ENCODE measurements at places on chromosomes 11 and 22.

- DNase-seq: peak; percentile 35
Measured at GRCh38 chr22:46626911-46627805, 7.0 kb downstream of the GRAMD4 start.

GRCh38 chr11:999009-999408 is 37.5 kb downstream of the MUC6 start:
- DNase-seq: no peak

DNA sequence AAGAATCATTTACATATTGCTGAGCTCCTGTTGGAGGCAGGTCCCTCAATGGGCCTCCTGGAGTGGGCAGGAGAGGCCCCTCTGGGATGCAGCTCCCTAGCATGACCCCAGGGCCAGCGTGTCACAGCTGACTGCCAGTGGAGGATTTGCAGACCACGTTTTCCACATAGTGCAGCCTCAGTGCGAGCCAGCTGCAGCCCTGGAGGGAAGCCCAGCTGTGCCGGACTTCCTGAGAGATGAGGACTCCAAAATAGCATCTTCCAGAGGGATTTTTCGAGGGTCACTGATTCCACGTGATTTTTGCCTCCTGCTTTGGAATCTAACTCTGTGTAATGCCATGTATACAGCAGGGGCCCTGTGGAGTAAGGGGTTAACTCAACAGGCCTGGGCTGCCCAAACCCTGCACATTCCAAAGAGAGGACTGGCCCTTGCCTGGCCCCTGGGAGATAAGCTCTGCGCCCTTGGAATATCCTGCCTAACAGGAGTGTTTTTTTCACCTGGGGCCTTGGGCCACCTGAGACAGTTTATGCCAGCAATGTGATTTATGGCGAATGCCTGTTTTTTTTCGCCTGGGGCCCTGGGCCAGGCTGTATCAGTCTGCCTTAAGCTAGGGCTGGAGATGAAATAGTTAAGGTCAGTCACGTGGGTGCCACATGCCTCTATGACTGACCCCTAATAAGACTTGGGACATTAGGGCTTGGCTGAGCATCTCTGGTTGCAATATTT is 47.4 kb downstream of the RPS6KA4 start:
- DNase-seq: peak; percentile 86

DNA sequence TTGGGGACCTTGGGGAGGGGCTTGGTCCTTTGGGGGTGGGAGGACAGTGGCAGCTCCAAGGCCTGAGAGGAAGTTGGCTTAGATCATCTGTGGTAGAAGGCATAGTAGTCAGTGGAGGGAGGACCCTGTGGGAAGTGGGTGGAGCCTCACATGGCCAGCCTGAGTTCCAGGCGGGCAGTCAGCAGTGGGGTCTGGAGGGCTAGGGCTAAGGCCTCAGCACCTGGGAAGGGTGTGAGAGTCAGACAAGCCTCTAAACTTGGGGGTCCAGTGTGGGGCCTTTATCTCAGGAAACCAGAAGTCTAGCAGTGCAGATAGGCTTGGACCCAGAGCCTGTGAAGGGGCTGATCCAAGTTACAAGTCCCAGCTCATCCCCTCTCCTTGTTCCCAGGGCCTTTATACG is 4.0 kb downstream of the NLRX1 start:
- DNase-seq: no peak

DNA sequence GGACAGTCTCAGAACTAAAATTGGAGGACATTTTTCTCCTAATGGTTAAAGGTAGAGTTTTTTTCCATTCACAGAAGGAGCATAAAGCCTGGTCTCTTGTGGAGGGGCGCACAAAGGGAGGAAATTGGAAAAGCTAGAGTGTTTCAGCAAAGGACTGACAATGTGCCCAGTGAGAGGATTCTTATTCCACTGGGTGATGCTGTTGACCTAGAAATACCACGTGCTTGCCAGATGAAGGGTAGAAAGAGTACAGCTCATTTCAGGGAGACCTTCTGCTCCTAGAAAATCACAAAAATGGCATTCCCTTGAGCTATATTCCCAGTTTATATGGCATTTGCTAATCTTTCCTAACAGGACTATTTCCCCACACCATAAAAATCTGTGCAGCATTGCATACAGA is 21.1 kb downstream of the MS4A6E start:
- DNase-seq: no peak

GRCh38 chr11:14258221-14258935 is 100.6 kb downstream of the RRAS2 start:
- no peak for DNase-seq

DNA sequence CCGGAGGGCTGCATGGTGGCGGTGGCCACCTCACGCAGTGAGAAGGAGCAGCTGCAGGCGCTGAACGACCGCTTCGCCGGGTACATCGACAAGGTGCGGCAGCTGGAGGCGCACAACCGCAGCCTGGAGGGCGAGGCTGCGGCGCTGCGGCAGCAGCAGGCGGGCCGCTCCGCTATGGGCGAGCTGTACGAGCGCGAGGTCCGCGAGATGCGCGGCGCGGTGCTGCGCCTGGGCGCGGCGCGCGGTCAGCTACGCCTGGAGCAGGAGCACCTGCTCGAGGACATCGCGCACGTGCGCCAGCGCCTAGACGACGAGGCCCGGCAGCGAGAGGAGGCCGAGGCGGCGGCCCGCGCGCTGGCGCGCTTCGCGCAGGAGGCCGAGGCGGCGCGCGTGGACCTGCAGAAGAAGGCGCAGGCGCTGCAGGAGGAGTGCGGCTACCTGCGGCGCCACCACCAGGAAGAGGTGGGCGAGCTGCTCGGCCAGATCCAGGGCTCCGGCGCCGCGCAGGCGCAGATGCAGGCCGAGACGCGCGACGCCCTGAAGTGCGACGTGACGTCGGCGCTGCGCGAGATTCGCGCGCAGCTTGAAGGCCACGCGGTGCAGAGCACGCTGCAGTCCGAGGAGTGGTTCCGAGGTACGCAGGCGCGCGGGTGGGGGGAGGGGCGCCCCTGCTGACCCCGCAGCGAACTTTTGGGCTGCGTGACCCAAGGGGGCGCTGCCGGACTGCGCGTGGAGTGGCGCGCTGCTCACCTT is 670 bp downstream of the NEFH start:
- DNase-seq: peak; percentile 64

DNA sequence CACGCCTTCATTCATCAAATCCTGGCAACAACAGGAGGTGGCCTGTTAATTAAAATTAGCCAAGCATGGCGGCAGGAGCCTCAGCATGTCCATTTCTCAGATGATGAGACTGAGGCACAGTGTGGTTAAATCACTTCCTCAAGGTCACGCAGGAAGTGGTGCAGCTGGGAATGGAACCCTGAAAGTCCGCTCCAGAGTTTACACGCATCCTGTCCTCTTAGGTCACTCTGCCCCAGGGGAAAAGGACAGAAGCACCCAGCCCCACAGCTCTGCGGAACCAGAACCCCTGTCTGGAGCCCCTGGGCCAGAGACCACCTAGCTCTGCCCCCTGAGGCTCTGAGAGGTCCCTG is 19.6 kb downstream of the RPL3 start:
- peak; percentile 70 for DNase-seq

GRCh38 chr11:118975771-118976709 is 4.5 kb downstream of the FOXR1 start:
- DNase-seq: no peak

DNA sequence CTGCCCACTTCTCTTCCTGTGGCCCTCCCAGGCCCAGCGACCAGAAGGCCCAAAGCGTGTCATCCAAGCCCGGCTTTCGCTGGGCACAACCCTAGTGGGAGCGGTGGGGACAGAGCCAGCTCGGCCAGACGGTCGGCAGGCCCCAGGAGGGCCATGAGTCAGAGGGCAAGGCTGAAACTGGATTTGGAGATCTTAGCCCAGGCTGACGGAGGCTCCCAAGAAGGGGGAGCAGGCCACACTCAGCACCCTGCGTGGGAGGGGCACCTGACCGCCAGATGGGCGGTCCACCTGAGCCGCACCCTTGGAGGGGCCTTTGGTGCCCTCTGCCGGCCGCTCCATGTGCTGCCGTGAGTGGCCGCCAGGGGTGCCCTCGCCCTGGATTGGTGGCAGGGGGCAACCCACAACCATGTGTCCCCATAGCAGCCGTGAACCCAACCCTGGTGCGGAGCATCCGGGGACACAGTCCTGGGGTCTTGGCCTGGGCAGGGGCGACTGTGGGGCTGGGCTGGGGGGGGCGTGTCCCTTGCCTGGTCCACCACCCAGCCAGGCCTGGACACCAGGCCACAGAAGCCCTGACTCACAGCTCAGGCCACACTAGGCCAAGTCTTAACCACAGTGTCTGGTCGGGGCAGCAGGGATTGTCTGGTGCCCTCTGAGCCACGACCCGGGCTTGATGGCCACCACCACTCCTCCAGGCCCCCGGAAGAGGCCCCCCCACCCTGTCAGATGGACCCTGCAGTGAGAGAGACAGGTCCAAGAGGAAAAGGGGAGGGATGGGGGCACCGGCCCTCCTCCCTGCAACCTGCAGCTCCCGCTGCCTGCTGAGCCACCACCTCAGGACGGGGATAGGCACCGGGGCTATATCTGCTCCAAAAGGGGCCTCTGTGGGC is 19.2 kb upstream of the TALDO1 start:
- DNase-seq: peak; percentile 94

- DNase-seq: peak; percentile 86
Measured at GRCh38 chr11:65488273-65489034, 10.4 kb upstream of the MALAT1 start.

DNA sequence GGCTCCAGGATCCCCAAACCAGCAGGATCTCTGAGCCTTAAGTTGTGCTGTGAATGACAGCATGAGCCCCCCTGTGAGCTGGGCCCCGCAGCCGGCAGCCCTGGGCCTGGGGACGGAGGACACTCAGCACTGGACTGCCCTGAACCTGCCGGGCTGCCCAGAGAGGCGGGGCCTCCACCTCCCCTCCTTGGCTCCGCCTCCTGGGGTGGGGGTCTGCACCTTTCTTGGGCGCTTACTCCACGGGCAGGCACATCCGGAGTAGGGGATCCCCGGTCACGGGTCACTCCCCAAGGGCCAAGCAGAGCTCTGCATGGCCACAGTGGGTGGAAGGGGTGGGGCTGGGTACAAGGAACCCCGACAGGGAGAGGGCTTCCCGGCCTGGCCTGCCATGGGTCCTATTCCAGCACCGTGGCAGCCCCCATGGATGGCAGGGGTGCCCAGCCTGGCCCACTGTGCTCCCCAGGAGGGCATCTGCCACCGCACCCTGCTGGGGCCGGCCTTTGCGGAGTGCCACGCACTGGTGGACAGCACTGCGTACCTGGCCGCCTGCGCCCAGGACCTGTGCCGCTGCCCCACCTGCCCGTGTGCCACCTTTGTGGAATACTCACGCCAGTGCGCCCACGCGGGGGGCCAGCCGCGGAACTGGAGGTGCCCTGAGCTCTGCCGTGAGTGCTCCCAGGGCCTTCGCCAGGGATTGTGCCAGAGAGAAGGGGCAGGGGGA is 5.4 kb downstream of the MUC5B start:
- peak; percentile 34 for DNase-seq

DNA sequence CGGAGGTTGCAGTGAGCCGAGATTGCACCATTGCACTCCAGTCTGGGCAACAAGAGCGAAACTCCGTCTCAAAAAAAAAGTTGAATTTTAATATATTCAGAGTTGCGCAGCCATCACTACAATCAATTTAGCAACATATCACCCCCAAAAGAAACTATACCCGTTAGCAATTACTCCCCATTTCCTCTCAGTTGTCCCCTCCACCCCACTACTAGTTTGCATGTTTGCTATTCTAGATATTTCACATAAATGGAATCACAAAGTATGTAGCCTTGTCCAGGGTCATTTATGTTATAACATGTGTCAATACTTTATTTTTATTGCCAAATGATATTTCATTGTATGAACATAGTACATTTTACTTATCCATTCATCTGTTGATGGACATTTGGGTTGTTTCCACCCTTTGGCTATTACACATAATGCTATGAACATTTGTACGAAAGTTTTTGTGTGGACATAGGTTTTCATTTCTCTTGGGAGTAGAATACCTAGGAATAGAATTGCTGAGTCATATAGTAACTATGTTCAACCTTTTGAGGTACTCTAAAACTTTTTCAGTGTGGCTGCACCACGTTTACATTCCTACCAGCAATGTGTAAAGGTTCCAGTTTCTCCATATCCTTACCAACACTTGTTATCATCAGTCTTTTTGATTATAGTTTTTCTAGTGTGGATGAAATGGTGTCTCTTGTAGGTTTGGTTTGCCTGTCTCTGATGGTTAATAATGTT is 2.2 kb downstream of the ZNF143 start:
- DNase-seq: no peak

GRCh38 chr11:45168366-45169130 is 22.1 kb downstream of the PRDM11 start:
- DNase-seq: no peak

- DNase-seq: peak; percentile 82
Measured at GRCh38 chr11:128336203-128336602, 251.2 kb downstream of the ETS1 start.

DNA sequence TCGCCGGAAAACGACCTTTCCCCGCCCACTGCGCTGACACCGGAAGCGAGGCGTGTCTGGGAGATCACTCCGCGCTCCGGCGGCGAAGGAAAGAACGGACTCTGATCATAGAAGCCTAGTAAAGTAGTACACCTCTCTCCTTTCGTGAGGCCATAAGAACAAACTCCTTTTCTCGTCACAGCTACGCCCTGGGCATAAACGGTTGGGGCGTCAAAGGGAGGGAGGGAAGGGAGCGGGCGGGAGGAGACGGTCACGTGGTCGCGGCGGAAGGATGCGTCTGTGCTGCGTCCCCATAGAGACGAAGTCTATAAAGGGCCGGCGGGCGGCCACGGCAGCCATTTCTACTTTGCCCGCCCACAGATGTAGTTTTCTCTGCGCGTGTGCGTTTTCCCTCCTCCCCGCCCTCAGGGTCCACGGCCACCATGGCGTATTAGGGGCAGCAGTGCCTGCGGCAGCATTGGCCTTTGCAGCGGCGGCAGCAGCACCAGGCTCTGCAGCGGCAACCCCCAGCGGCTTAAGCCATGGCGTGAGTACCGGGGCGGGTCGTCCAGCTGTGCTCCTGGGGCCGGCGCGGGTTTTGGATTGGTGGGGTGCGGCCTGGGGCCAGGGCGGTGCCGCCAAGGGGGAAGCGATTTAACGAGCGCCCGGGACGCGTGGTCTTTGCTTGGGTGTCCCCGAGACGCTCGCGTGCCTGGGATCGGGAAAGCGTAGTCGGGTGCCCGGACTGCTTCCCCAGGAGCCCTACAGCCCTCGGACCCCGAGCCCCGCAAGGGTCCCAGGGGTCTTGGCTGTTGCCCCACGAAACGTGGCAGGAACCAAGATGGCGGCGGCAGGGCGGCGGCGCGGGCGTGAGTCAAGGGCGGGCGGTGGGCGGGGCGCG is at the start of gene ATF4:
Gene ATF4 (plus strand): TSS at position 337 of the 880 bp plus-strand sequence. CDS start 884 bp downstream, outside the sequence.
- peak; percentile 97 for DNase-seq

- no peak for DNase-seq
Measured at GRCh38 chr11:17434108-17434507, 42.5 kb downstream of the ABCC8 start.

GRCh38 chr11:78290293-78291176 is 101.8 kb downstream of the USP35 start:
- DNase-seq: no peak
